T-helper 9 cell (primary cell): ENCODE measurements at places on chromosomes 2 and 18.

GRCh38 chr18:55064760-55065159 is 105.5 kb upstream of the CCDC68 start:
- DNase-seq, result no peak

DNA sequence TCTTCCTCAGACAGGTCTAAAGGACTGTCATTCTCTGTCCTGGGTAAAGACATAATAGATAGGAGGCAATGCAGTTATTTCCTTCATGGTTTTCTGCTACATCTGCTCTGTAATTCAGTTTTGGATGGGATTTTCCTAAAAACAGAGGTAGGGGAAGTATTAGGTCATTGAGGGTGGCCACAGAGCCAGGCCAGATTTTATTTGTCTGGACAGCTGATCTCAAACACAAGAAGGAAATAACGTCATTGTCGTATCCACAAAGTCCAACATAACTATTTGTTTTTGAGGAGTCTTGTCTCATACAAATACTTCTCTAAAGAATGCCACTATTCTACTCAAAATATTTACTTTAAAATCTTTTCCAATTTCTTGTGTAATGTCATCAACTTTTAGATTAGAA is 154.8 kb upstream of the MAP2 start:
- DNase-seq, result no peak

- DNase-seq, result no peak
These were observed 157.2 kb upstream of the CAPN13 start for GRCh38 chr2:30964334-30965005.

GRCh38 chr2:206115026-206115578 is 29.1 kb upstream of the INO80D start:
- DNase-seq, result no peak

- DNase-seq, result no peak
These were observed 189.4 kb upstream of the ARL4C start for GRCh38 chr2:234686088-234686890.

- no peak for DNase-seq
These were observed 1.2 kb upstream of the TNS1 start for GRCh38 chr2:218003981-218004419.

DNA sequence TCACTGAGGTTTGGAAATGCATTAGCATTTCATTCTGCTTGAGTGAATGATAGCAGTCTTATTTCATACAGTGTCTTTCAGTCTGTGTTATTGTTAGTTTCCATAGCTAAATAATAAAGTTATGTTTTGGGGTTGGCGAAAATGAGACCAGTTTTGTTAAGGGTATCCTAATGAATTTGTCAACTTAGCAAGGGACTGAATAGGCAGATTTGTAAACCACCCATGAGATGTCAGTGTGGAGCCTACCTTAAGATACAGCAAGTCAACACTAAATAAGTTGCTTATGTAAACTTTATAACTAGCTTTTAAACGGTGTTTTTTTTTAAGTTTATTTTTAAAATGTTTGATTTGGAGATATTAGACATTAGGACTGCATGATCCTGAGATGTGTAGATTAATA is 11.9 kb downstream of the NAPG start:
- no peak for DNase-seq

GRCh38 chr2:138779406-138779780 is 797 bp downstream of the NXPH2 start:
- no peak for DNase-seq

DNA sequence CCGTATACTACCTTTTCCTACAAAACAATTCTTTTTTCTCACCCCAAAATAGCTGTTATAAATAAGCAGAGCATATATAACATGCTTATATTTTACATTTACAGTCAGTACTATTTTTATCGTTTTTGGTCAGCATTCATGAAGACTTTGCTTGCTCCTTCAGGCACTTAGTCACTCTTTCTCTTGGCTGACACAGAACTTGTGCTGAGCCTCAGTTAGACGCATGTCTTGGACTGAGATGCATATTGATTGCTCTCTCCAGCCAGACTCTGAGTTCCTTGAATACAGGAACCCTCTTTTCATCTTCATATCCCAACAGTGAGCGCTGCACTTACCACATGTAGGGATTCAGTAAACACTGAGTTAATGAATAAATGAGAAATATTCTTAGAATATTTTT is 158.3 kb downstream of the RTN4 start:
- DNase-seq, result no peak

- DNase-seq, result no peak
These were observed 28.6 kb upstream of the AP1S3 start for GRCh38 chr2:223865907-223866508.

DNA sequence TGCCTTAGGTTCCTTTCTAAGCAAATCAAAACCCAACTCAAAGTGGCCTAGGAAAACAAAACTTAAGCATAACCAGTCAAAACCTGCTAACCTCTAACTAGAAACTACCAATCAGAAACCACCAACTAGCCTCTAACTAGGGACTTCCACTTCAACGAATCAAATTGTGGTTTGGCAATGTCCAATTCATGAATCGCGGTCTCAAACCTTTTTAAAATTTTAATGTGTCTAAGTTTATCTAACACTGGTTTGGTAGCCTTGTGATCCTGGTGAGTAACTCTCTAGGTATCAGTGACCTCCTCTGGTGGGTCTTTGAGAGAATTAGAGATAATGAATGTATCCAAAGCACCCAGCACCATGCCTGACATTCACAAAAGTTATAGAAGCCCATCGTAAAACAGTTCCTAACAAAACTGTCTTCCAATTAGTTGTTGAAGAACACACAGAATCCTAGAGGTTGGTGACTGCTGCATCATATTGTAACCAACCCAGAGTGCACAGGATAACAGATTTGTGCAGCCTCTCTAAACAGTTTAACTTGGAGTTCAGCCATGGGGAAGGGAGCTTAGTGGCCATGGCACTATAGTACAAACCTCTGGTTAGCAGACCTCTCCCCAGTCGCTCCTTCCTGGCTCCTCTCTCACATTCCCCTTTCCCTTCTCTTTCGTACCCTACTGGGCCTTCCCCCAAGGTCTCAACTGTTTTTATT is 45.2 kb upstream of the B3GNT2 start:
- DNase-seq, result no peak

- no peak for DNase-seq
These were observed 104.8 kb upstream of the TGFA start for GRCh38 chr2:70658476-70658875.

- no peak for DNase-seq
These were observed 176.7 kb upstream of the PKDCC start for GRCh38 chr2:41871080-41871479.

DNA sequence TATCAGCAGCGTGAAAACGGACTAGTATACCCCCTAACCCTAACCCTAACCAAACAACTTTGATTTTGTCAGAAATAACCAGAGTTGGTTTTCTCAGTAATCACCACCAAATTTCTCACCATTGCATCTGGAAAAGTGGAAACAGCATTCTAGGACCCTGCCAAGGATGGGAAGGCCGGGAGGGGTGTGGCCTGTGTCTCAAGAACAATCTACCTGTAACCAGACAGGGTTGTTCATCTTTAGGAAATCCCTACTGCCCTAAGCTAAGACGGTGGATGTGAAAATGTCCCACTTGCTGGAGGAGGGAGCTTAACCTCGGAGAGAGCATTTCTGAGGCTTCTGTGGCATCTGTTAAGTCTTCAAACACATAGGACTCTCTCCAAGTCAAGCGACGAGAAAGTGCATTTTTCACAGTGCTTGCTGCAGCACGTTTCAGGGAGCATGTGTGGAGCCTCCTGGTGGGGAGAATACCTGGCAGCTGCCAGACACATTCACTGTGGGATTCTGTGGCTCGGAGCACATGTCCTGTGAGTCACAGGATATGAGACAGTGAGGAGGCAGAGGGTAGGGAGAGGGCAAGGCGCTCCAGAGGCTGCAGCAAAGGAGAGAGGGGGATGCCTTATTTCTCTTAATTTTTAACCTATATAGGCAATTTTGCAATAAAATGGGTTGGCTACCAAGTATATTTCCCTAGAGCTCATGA is 207.5 kb downstream of the SPP2 start:
- DNase-seq, result no peak

DNA sequence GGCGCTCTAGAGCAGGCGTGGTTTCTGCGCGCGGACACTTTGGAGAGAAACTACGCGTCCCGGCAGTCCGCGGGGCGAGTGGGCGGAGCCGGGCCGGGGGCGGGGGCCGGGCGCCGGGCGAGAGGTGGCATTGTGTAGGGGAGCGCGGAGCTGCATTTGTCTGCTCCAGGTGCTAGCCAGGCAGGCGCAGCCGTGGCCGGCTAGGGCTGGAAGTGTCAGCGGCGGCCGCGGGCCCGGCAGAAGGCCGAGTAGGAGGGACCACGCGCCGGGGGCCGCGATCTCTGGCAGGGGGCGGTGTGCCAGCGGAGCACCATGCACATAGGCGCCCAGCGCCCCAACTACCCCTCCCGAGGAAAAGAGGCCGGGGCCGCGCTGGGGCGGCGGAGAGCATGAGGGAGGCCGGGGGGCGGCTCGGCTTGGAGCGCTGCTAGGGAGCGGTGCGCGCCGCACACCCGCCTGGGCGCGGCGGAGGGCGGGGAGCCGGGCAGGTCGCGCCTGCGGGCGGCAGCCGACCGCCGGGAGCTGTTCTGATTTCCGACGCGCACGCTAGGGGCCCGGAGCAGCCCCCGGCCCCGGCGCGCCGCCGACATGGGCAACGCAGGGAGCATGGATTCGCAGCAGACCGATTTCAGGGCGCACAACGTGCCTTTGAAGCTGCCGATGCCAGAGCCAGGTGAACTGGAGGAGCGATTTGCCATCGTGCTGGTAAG is at the start of gene FMNL2:
FMNL2 (plus strand) TSS at position 159 of the 710 bp plus-strand sequence.
- DNase-seq, result no peak

DNA sequence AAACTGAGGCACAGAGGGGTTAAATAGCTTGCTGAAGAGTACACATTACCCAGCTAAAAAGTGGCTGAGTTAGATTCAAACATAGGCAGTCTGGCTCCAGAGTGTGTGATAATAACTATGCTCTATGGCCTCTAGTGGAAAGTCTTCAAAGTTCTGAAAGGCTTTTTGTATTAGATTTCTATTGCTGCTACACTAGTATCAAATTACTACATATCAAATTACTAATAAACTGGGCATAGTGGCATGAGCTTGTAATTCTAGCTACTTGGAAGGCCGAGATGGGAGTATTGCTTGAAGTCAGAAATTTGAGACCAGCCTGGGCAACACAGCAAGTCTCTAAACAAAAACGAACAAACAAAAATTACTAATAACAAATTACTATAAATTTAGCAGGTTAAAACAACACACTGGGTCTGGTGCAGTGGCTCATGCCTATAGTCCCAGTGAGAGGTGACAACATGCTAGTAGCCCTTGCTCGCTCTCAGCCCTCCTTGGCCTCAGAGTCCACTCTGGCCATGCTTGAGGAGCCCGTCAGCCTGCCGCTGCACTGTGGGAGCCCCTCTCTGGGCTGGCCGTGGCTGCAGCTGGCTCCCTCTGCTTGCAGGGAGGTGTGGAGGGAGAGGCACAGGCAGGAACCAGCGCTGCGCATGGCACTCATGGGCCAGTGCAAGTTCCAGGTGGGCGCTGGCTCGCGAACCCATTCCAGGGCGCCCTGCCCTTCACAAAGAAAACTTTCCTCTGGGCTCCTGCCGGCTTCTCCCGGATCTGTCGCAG is 38.2 kb upstream of the TWSG1 start:
- no peak for DNase-seq
